Spleen (tissue), 13 donors: ENCODE measurements at places on chromosomes 1 and 21.

DNA sequence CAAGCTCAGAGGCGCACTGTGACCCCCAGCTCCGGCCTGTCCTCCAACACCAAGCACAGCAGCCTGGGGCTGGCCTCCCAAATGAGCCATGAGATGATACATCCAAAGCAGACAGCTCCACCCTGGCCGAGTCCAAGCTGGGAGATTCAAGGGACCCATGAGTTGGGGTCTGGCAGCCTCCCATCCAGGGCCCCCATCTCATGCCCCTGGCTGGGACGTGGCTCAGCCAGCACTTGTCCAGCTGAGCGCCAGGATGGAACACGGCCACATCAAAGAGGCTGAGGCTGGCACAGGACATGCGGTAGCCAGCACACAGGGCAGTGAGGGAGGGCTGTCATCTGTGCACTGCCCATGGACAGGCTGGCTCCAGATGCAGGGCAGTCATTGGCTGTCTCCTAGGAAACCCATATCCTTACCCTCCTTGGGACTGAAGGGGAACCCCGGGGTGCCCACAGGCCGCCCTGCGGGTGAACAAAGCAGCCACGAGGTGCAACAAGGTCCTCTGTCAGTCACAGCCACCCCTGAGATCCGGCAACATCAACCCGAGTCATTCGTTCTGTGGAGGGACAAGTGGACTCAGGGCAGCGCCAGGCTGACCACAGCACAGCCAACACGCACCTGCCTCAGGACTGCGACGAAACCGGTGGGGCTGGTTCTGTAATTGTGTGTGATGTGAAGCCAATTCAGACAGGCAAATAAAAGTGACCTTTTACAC, 29.1 kb downstream of the SLC19A1 start:
- H3K4me3 ChIP-seq, result no peak overlapping the region
- no peaks in the 10 kb centered on the region for H3K4me1 ChIP-seq
- H3K36me3 ChIP-seq, result peaks cover 62% of the 10 kb centered on the region
- no peak overlapping the region for H3K27ac ChIP-seq

- DNase-seq, result no peak
- H3K36me3 ChIP-seq, result no peaks in the 10 kb centered on the region
- H3K27me3 ChIP-seq, result no peaks in the 10 kb centered on the region
- H3K4me1 ChIP-seq, result no peaks in the 10 kb centered on the region
- H3K4me3 ChIP-seq, result no peak overlapping the region
- no peak overlapping the region for H3K27ac ChIP-seq
Measured at GRCh38 chr1:216518844-216519627, 95.8 kb upstream of the USH2A start.

DNA sequence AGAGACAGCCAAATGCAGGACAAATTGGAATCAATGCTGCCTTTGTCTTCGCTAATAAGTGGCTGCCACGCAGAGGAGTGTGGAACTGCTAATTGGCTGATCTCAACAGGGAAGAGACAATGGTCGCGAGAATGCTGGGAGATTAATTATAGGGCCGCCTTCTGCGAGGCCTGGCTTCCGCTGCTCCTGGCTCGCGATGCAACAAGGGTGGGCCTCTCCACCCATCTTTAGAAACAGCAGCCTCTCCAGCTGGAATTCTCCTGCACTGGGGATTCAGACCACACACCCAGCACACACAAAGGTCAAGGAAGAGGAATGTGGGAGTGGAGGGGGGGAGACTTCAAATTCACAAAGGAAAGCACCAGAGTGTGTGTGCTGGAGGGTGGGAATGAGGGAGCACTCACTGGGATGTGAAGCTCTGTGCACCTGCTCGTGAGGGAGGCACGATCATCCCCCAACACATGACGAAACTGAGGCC, 200.7 kb upstream of the GRIK3 start:
- H3K36me3 ChIP-seq, result no peaks in the 10 kb centered on the region
- H3K27me3 ChIP-seq, result no peaks in the 10 kb centered on the region
- no peak overlapping the region for H3K4me3 ChIP-seq
- H3K4me1 ChIP-seq, result no peaks in the 10 kb centered on the region

GRCh38 chr21:38444691-38445090, 53.6 kb downstream of the ERG start:
- H3K36me3 ChIP-seq, result no peaks in the 10 kb centered on the region
- H3K27me3 ChIP-seq, result no peaks in the 10 kb centered on the region
- peaks cover 44% of the 10 kb centered on the region for H3K4me1 ChIP-seq

DNA sequence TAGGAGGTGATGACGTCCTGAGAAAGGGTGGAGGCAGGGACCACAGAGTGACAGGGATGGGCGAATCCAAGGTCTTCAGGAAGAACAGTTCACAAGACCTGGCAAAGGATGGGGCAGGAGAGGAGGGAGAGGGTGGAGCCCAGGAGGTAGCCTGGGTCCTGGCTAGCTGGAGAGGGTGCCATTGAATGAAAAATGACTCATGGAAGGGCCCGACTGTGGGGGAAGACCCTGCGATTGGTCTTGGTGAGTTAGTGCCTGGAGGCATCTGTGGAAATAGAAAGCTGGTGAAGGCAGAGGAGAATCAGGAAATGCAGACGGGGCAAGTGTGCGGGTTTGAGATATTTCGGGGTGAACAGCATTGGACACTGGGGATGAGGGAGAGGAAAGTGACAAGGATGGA, 60.3 kb upstream of the SLC45A1 start:
- no peak overlapping the region for H3K27ac ChIP-seq
- no peak overlapping the region for H3K4me3 ChIP-seq

DNA sequence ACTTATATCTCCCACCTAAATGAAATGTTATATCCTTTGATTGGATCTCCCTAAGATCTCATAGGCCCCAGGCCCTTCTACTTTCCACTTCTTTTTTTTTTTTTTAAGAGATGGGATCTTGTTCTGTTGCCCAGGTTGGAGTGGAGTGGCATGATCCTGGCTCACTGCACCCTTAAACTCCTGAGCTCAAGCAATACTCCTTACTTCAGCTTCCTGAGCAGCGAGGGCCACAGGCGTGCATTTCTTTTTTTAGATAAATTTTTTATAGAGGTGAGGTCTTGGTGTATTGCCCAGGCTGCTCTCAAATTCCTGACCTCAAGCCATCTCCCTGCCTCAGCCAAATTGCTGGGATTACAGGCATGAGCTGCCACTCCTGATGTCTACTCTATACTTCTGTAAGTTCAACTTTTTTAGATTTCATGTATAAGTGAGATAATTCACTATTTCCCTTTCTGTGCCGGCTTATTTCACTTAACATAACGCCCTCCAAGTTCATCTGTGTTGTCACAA, 987.5 kb upstream of the NCAM2 start:
- no peak overlapping the region for H3K4me3 ChIP-seq
- H3K27ac ChIP-seq, result no peak overlapping the region
- H3K27me3 ChIP-seq, result no peaks in the 10 kb centered on the region
- no peak for DNase-seq

- peaks cover 26% of the 10 kb centered on the region for H3K4me1 ChIP-seq
- no peak overlapping the region for H3K27ac ChIP-seq
- no peaks in the 10 kb centered on the region for H3K36me3 ChIP-seq
- H3K4me3 ChIP-seq, result no peak overlapping the region
- peaks cover 16% of the 10 kb centered on the region for H3K27me3 ChIP-seq
Measured at GRCh38 chr1:85001742-85002141, 4.8 kb upstream of the MCOLN2 start.

DNA sequence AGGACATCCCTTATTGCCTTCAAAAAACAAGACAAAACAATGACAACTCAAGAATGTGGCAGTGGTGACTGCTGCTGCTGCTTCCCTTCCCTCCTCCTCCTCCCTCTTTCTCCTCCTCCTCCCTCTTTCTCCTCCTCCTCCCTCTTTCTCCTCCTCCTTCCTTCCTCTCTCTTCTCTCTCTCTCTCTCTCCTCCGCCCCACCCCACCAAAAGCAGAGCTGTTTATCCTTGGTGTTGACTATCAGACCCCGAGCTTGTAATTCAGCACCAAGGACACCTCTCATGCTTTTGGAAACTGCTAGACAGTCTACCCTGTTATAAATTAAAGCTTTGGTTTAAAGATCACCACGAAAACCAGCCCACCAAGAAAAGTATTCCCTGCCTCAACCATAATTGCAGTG, 72.4 kb upstream of the IFNAR2 start:
- no peaks in the 10 kb centered on the region for H3K36me3 ChIP-seq
- no peaks in the 10 kb centered on the region for H3K27me3 ChIP-seq
- no peak for DNase-seq

DNA sequence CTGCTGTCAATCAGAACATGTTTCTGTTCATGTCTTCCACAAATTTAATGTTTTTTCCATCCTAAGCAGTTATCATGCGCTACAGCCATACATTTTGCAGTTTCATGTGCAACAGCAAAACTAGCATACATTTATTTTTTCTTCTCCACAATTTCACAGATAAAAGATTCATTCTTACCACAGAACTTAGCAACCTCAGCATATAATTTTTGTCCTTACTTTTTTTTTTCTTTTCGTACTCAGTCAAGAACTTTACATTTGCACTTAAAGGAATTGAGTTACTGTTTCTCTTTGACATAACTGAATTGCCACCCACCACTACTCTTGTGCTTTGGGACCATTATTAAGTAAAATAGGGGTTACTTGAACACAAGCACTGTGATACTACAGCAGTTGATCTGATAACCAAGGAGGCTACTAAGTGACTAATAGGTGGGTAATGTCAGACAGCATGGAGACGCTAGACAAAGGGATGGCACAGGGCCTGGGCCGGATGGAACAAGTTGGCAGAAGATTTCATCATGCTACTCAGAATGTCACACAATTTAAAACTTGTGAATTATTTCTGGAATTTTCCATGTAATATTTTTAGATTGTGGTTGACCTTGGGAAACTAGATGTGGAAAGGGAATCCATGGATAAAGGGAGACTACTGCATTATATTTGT, 50.2 kb upstream of the LHX8 start:
- no peak overlapping the region for H3K4me3 ChIP-seq
- H3K4me1 ChIP-seq, result no peaks in the 10 kb centered on the region
- no peaks in the 10 kb centered on the region for H3K27me3 ChIP-seq
- no peak overlapping the region for H3K27ac ChIP-seq
- no peak for DNase-seq

GRCh38 chr1:203325418-203326091, 20.2 kb downstream of the BTG2 start:
- H3K36me3 ChIP-seq, result no peaks in the 10 kb centered on the region
- peak overlapping the region; percentile 96 for H3K27ac ChIP-seq
- H3K4me1 ChIP-seq, result peaks cover 81% of the 10 kb centered on the region
- H3K27me3 ChIP-seq, result no peaks in the 10 kb centered on the region
- peak; percentile 88 for DNase-seq

GRCh38 chr1:211337430-211338223, 11.0 kb downstream of the TRAF5 start:
- DNase-seq, result no peak
- H3K4me1 ChIP-seq, result peaks cover 100% of the 10 kb centered on the region
- no peaks in the 10 kb centered on the region for H3K36me3 ChIP-seq
- no peaks in the 10 kb centered on the region for H3K27me3 ChIP-seq

DNA sequence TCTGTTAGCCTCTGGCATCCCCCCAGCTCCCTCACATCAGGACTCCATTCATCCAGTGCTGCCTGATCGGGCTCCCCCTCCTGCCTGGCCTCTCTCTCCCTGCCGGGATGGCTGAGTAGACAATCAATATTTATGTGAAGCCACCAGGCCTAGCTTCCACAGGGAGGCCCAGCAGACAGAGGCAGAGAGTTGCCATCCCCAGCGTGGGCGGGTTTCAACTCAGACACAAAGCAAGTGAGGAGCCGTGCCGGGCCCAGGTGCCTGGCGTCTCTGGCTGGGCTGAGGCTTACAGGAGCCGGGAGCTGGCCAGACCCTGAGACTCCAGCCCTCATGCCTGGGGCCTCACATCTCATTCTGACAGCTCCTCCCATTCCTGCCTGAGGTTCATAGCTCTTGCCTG, 34.5 kb upstream of the ATP2B4 start:
- peaks cover 17% of the 10 kb centered on the region for H3K4me1 ChIP-seq
- H3K27me3 ChIP-seq, result no peaks in the 10 kb centered on the region
- peak overlapping the region; percentile 3 for H3K27ac ChIP-seq
- no peak overlapping the region for H3K4me3 ChIP-seq
- no peak for DNase-seq
- no peaks in the 10 kb centered on the region for H3K36me3 ChIP-seq

- peaks cover 4% of the 10 kb centered on the region for H3K4me1 ChIP-seq
- no peak overlapping the region for H3K4me3 ChIP-seq
- no peaks in the 10 kb centered on the region for H3K27me3 ChIP-seq
- DNase-seq, result peak; percentile 10
- no peak overlapping the region for H3K27ac ChIP-seq
Measured at GRCh38 chr1:40652468-40652867, 13.0 kb downstream of the RIMS3 start.

- H3K27me3 ChIP-seq, result no peaks in the 10 kb centered on the region
- H3K4me3 ChIP-seq, result peak overlapping the region; percentile 85
- no peak for DNase-seq
Measured at GRCh38 chr1:91020486-91020885, 1.3 kb downstream of the ZNF644 start.

GRCh38 chr1:181423301-181423918, 59.9 kb upstream of the CACNA1E start:
- no peaks in the 10 kb centered on the region for H3K27me3 ChIP-seq
- no peaks in the 10 kb centered on the region for H3K36me3 ChIP-seq
- no peak for DNase-seq
